Naive thymus-derived CD4-positive, alpha-beta T cell (primary cell): ENCODE measurements at places on chromosomes 16 and 17. TPM values are rescaled to one million over a fixed set of nuclear protein-coding genes. Genes with fewer than 3 reads are reported as not detected.

Gene IL21R
- total RNA-seq: 30.9 TPM

GRCh38 chr17:14746822-14747602 lies 446.1 kb downstream of the HS3ST3B1 start:
- DNase-seq: no peak

DNA sequence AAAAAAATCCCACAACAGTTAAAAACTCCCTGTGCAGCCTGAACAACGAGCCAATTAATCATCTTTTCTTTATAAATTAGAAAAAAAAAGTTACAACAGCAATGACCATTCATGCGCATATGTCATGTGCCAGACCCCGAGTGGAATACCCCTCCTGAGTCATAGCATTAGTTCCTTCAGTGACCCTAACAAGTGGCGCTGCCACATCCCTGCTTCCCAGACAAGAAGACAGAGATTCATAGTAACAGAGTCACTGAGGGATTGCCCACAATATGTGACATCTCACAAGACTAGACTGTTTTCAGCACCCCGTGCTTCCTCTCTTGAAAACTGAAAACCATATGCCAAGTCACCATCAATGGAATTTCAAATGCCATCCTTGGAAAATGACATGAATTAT lies 7.9 kb downstream of the UMOD start:
- DNase-seq: no peak

Gene RCVRN
- not detected in 2 replicates for total RNA-seq

DNA sequence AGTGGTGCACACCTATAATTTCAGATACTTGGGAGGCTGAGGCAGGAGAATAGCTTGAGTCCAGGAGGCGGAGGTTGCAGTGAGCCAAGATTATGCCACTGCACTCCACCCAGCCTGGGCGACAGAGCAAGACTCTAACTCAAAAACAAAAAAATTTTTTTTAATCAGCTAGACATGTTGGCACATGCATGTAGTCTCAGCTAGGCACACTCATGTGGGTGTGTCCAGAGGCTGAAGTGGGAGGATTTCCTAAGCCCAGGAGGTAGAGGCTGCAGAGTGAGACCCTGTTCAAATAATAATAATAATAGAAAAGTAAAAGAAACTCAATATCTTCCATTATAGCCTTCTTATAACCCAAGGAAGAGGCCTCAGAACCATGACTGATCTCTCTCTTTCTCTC lies 11.5 kb upstream of the ARHGAP17 start:
- DNase-seq: no peak

Gene PITPNM3
- 0.51 TPM for total RNA-seq

DNA sequence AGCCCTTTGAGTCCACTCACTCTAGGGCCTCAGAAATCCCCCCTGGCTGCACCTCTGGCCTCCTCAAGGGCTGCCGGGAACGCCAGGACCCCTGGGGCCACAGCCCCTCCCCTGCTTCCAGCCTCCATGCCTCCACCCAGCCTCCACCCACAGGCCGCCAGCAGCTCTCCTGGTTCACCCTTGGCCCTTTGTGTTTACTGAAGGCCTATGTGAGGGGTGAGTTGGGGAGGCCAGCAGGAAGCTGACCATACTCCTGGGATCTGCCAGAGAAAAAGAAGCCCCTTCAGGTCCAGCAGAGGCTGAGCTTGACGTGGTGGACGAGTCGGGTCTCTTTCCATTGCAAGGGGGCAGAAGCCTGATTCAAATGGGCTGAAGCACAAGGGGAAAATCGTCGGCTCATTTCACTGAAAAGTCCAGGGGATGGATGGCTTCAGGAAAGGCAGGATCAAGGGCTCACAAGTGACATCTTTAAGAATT lies 18.3 kb upstream of the ATP2A3 start:
- DNase-seq: no peak

GRCh38 chr17:44283344-44284023 lies 15.5 kb upstream of the SLC4A1 start:
- no peak for DNase-seq
